ENCODE measurements at places on chromosomes 1 and 21. TPM values are rescaled to one million over a fixed set of nuclear protein-coding genes. Genes with fewer than 3 reads are reported as not detected.

Gene GPR52
- total RNA-seq, result 0.18 TPM

GRCh38 chr1:67947114-67947513 lies 103.3 kb downstream of the DIRAS3 start:
- no peak for DNase-seq

DNA sequence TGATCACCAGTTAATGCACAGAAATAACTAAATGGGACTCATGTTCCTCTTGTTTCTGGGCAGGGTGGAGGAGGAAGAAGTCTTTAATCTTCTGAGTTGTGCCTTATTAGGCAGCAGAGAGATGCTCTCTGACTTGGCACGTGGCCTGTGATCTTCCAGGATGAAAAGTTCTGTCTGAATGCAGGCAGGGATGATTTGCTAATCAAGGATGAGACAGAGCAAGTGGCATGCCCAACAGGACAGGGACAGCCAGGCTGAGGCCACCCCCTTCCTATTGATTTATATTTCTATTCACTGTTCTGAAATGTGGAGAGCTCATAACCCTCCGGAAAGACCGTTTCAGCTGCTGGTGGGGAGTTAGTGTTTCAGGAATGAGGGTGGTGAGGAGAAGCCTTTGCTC lies 477.8 kb upstream of the CAMK1G start:
- DNase-seq, result no peak

GRCh38 chr1:245501633-245502032 lies 346.8 kb downstream of the KIF26B start:
- DNase-seq, result no peak

DNA sequence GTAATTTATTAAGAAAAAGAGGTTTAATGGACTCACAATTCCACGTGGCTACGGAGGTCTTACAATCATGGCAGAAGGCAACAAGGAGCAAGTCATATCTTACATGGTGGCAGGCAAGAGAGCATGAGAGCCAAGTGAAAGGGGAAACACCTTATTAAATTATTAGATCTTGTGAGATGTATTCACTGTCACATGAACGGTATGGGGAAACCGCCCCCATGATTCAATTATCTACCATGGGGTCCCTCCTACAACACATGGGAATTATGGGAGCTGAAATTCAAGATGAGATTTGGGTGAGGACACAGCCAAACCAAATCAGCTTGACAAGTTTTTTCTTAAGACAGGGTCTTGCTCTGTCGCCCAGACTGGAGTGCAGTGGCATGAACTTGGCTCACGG lies 14.3 kb downstream of the DAP3 start:
- no peak for DNase-seq

DNA sequence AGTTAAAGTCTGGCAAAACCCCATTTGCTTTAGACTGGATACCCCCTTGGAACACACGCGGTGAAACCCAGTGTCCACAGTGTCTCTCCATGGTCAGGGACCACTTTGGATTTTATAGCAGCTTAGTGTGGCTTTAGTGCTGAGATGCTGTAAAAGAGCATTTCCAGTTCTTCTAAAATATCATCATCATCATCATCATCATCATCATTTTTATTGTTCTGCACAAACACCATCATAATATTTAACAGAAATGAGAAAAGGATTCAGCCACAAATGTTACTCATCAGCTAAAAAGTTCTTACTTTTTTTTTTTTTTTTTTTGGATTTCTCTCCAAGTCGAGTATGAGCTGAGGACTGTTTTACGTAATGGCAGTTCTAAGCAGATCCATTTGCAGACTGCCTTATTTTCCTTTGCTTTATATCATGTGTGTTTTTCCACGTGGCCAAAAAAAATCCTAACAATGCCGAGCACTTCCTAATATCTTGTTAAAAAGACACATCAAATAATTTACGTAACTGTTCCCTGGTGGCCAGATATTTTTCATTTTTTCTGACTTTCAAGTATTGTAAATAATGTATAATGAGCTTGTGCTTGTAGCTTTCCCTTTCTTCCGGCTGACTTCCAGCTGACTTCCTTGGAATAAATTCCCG lies 62.8 kb downstream of the EVA1C start:
- DNase-seq, result no peak

Gene CDA
- 0.59 TPM for total RNA-seq

DNA sequence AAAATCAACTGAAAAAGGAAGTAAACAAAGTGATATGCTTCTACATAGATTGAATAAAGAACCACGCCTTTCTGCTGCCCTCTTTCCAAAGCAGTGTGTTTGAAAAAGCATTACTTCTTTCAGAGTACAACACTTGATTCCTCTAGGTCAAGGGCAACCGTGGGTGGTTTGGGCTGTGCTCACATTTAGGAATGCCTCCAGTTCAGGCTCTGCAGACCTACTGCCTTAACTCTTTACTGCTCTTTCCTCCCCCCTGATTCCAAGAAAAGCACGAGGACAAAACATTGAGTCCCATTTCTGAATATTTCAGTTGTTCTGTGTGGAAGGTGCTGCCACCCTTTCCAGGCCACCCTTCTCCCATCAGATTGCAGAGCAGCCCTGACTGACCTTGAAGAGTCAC lies 45.2 kb downstream of the ADAMTS1 start:
- no peak for DNase-seq

Data from prostate gland (tissue), 2 donors.